HepG2 (cell line): ENCODE measurements at places on chromosomes 6 and 20. TPM values are rescaled to one million over a fixed set of nuclear protein-coding genes. Genes with fewer than 3 reads are reported as not detected.

The ABHD16B gene
- polyA plus RNA-seq = not detected in 2 replicates

The AGER gene
- 5.1 and 5.7 TPM in 2 replicates for polyA plus RNA-seq

The CCM2L gene
- not detected in 2 replicates for polyA plus RNA-seq

The SMOC2 gene
- not detected in 2 replicates for polyA plus RNA-seq

The TDP2 gene
- polyA plus RNA-seq = 28.5 and 30.5 TPM in 2 replicates

The TMEM74B gene
- 18.4 and 25.0 TPM in 2 replicates for polyA plus RNA-seq

The FHL5 gene
- polyA plus RNA-seq = not detected in 2 replicates

The GTF2H4 gene
- polyA plus RNA-seq = 49.3 and 58.3 TPM in 2 replicates

The RCAN2 gene
- not detected in 2 replicates for polyA plus RNA-seq

GRCh38 chr6:151082079-151082478 lies 157.7 kb upstream of the AKAP12 start:
- H3K4me1 ChIP-seq = no peaks in the 10 kb centered on the region
- H3K27me3 ChIP-seq = no peaks in the 10 kb centered on the region
- H3K36me3 ChIP-seq = peaks cover 4% of the 10 kb centered on the region
- H3K27ac ChIP-seq = no peak overlapping the region
- H3K4me3 ChIP-seq = no peak overlapping the region

DNA sequence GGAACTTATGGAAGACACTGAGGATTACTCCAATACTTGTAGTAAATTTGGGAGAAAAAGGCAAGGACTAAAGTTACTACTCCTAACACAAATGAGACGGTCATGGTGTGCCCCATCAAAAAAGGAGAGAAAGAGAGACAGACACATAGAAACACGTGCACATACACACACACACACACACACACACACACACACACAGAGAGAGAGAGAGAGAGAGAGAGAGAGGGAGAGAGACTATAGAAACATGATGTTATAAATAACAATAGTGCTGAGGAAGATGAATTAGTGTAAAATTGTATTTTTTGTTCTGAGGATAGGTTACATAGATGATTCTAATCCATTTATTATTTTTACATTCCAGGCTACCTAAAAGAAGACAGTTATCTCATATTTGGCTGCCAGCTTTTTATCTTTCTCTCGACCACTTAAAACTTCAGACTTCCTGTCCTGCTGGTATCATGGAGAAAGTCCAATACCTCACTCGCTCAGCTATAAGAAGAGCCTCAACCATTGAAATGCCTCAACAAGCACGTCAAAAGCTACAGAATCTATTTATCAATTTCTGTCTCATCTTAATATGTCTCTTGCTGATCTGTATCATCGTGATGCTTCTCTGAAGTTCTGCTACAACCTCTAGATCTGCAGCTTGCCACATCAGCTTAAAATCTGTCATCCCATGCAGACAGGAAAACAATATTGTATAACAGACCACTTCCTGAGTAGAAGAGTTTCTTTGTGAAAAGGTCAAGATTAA lies 10.5 kb downstream of the PLN start:
- no peaks in the 10 kb centered on the region for H3K4me1 ChIP-seq
- no peak overlapping the region for H3K27ac ChIP-seq

DNA sequence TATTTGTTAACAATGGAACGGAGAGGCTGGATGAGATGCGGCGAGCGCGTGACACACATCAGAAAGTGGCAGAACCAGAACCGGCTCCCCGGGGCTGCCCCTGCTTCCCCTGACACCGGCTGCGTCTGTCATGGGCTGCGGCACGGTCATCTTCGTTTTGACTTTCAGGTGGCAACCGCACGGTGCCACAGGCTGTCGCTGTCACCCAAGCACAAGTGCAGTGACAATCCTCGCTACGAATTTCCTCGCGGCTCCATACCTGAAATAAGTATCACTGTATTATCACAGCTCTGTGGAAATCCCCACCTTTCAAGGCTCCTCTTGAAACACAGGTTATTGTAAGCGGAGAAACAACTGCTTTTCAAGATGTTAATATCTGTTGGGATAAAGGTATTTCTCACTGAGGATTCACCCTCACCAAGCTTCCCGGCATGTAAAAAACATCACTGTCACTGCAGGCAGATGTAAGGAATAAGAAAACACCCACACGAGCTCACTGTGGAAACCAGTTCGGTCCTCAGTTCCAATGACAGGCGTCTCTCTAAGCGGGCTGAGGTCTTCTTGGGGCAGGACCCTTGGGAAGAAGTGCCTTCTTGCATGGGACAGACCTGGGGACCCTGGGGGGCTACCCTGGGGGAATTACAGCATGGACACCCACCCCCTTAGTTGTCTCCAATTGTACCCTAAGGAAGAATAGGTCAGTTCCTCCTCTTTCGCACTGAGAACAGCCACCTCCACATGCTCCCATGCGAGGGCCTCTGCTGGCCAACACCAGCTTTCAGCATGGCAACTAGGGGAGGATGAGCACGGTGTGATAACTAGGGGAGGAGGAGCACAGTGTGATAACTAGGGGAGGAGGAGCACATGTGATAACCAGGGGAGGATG lies 86.3 kb downstream of the DACT2 start:
- no peak overlapping the region for H3K27ac ChIP-seq
- no peak overlapping the region for H3K4me3 ChIP-seq
- 0 out of 3 replicates have a peak, but pooled peaks cover 5% of the 10 kb centered on the region for H3K27me3 ChIP-seq
- DNase-seq = no peak
- H3K36me3 ChIP-seq = no peaks in the 10 kb centered on the region

- H3K27ac ChIP-seq = no peak overlapping the region
- no peak overlapping the region for H3K4me3 ChIP-seq
- no peaks in the 10 kb centered on the region for H3K27me3 ChIP-seq
- no peaks in the 10 kb centered on the region for H3K4me1 ChIP-seq
- H3K36me3 ChIP-seq = no peaks in the 10 kb centered on the region
These were observed 378.7 kb upstream of the HSF2 start for GRCh38 chr6:122020588-122021264.
